ENCODE measurements at places on chromosomes 3 and 15.

GRCh38 chr3:44509393-44509921 is 32.0 kb upstream of the ZNF445 start:
- DNase-seq, result no peak

DNA sequence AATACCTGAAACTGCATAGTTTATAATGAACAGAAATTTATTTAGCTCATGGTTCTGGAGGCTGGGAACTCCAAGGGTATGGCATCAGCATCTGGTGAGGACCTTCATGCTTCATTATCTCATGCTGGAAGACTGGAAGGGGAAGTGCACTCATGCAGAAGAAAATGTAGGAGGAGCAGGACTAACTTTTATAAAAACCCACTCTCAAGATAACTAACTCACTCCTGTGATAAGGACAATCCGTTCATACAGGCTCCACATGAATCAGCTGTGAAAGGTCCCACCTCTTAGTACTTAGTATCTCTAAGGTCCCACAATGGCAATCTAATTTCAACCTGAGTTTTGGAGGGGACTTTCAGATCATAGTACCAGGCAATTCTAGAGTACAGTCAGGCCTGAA is 33.6 kb upstream of the APH1B start:
- no peak for DNase-seq

GRCh38 chr3:177852001-177852807 is 654.9 kb upstream of the TBL1XR1 start:
- no peak for DNase-seq

- no peak for DNase-seq
Measured at GRCh38 chr3:52153389-52154096, 680 bp downstream of the POC1A start.

- peak; percentile 51 for DNase-seq
Measured at GRCh38 chr3:157532529-157533297, 29.5 kb upstream of the VEPH1 start.

DNA sequence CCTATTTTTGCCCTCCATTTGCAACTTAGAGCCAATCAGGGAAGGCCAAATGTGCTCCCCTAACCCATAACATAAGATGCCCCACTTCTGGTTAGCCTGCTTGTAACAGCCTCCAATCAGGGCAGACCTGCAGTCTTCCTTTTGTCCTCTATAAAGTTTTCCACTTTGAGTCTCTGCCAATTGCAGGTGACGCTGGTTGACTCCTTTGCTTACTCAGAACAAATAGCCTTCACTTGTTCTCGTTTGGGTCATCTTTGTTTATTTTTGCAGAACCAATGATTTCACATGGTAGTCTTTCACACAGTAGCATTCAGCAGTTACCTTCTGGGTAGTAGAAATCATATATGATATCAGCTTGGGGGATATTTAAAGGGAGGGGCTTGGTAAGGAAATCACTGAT is 225.6 kb downstream of the MINAR1 start:
- DNase-seq, result no peak

GRCh38 chr3:171846597-171846996 is 3.4 kb downstream of the TMEM212 start:
- no peak for DNase-seq

DNA sequence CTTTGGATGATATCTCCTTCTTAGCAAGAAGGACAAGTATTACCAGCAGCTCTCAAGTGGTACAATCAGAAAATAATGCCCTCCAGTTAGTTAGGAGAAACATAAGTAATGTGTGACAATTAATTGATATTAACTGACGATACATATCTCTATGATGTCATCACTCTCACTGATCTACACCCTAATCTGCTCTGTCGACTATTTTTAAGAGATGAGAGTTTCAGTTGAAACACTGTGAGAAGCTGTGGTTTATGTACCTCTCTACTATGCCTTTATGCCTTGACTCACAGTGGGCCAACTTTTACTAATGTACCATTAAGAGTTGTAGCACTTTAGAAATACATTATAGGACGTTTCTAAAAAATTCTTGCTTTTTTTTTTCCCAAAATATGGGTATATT is 8.6 kb downstream of the CEP152 start:
- DNase-seq, result no peak
